ENCODE measurements at places on chromosomes 2 and 18.

DNA sequence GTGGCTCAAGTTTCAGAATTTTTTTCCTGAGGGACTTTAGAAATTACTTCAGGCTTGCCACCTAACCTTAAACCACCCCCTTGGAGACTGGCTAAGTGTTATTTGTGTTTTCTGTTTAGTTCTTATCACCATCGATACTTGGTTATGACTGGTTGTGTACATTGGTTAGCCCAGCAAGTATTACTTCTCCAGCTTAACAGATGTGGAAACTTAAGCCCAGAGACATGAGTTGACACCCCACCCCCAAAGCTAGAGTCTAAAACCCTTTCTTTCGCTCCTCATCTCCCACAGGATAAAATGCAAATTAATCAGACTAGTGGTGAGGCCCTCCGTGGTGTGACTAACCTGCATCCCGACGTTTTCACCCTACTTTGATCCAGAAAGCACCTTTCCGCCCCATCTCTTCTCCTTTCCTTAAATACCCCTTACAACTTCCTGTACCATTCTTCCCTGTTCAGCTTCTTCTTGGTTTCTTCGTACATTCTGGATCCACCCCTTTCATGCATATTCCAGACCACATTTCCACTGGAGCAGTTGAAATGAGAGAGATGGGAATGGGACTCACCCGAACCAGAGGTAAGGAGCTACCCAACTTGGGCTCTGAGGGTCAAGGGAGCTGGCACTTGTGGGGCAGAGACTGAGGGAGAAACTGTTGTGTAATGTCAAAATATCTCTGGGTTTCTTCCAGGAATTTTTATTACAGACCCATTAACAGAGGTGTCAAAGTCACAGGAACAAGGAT is 819 bp upstream of the MAP3K2 start:
- DNase-seq, result no peak

- no peak for DNase-seq
Observed at GRCh38 chr2:43840965-43841364, 2.2 kb downstream of the ABCG8 start.

DNA sequence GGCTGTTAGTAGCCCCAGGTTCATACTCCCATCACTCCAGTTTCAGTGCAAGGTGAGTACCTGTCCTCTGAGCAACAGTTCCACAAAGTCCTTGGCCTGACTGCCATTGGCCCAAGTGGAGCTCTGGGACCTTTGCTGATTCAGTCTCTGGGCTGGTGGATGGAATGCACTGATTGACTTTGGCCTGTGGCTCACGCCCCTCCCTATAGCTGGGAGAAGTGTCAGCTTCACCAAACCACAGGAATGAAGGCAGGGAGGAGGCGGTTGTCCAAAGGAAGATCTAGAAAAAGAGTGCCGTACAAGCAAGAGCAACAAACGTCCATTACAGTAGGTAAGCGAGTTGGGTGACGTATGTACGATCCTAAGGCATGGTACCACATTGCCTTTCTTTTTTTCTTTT is 34.0 kb downstream of the QPCT start:
- no peak for DNase-seq

DNA sequence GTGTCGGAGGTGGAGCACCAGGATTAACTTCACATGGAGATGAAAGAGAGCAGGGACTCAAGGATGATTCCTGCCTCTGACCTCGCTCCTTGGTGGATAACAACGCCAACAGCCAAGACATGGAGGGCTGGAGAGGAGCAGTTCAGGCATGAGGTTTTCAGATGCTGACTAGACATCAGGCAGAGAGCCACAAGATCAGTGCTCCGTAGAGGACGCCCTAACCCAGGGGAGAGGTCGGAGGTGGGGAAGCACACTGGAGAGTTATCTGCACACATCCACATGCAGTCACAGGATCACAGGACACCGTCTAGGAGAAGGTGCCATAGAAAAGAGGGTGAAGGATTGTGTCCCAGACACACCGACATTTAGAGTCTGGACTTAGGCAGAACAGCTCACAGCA is 344.3 kb downstream of the EIPR1 start:
- DNase-seq, result no peak

- no peak for DNase-seq
Observed at GRCh38 chr2:104584393-104584792, 269.5 kb upstream of the POU3F3 start.

- no peak for DNase-seq
Observed at GRCh38 chr18:76672627-76673026, 149.7 kb upstream of the ZNF236 start.

All from central memory CD8-positive, alpha-beta T cell (primary cell).